Activated naive CD8-positive, alpha-beta T cell treated with anti-CD3 and anti-CD28 coated beads, Interleukin-2, amount 10 ng/mL, durations not matched to agents 7 days and 5 days (primary cell): ENCODE measurements at places on chromosomes 5 and 9. TPM values are rescaled to one million over a fixed set of nuclear protein-coding genes. Genes with fewer than 3 reads are reported as not detected.

The ADRA1B gene
- not detected for total RNA-seq

The C5orf52 gene
- not detected for total RNA-seq

The PCDHB7 gene
- total RNA-seq = not detected

The FRRS1L gene
- not detected for total RNA-seq

The PRDM9 gene
- total RNA-seq = not detected

The ANKRD34B gene
- total RNA-seq = not detected

The NTRK2 gene
- total RNA-seq = not detected

DNA sequence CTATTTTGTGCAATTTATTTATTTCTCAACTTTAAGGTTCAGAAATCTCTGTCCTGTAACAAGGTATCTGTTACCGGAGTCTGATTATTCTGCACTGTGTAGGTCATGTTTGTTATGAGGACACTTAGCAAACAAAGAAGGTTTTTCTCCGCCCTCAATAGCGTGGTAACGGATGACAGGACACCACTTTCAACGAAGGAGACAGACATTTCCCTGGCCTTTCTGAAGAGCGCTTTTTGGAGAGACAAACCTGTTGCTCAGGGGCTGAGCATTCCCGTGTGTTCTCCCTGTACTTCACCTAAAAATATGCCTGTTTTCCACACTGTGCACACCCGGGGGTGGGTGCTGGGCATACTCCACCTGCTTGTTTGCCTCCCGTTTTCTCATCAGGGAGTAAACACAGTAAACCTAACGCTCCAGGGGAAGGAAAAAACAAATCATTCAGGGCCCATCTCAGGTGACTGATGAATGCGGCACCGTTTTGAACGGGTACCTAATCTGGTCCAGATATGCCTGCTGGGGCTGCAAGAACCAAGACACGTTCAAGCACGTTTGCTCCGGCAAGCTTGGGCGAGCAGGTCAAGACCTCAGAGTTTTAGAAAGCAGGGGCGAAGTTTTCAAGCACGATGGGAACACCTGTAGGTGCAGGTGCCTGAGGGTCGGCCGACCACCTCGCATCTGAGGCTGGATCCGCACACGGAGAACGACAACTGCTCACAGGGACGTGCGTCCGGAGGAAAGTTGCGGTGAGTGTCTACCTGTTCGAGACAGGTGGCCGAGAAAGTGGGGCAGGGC is 859 bp downstream of the RETREG1 start:
- DNase-seq = no peak
- peak overlapping the region; percentile 96 for H3K27ac ChIP-seq
- peaks cover 34% of the 10 kb centered on the region for H3K36me3 ChIP-seq
- H3K4me1 ChIP-seq = peaks cover 38% of the 10 kb centered on the region
- H3K27me3 ChIP-seq = no peaks in the 10 kb centered on the region
- H3K4me3 ChIP-seq = no peak overlapping the region

- peak overlapping the region; percentile 100 for H3K27ac ChIP-seq
- H3K27me3 ChIP-seq = no peaks in the 10 kb centered on the region
- peaks cover 2% of the 10 kb centered on the region for H3K36me3 ChIP-seq
Measured at GRCh38 chr9:71780953-71781352, 12.6 kb upstream of the CEMIP2 start.

DNA sequence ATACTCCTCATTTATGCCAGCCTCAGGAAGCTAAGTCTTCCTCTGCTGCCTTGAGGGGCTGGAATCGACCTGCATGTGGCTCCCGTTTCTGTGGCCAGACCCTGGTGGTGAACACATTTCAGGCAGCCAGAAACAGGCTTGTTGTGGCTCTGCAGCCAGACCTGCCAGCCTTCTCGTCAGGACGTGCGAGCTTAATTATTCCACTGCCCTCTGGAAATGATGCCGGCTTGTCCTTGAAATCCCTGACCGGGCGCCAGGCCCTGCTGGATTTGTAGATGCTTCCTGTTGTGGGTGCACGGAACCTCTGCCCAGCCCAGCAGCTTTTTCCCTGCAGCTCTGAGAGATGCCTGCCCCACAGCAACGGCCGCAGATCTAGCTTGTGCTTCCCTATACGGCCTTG is 41.6 kb downstream of the PDZD2 start:
- H3K4me3 ChIP-seq = no peak overlapping the region
- peaks cover 10% of the 10 kb centered on the region for H3K27me3 ChIP-seq
- H3K36me3 ChIP-seq = no peaks in the 10 kb centered on the region

GRCh38 chr9:128203707-128204551 is 750 bp downstream of the DNM1 start:
- no peak for DNase-seq
- no peak overlapping the region for H3K27ac ChIP-seq
- H3K36me3 ChIP-seq = no peaks in the 10 kb centered on the region
- H3K4me1 ChIP-seq = peaks cover 10% of the 10 kb centered on the region
- peak overlapping the region; percentile 64 for H3K4me3 ChIP-seq
- H3K27me3 ChIP-seq = peaks cover 24% of the 10 kb centered on the region

DNA sequence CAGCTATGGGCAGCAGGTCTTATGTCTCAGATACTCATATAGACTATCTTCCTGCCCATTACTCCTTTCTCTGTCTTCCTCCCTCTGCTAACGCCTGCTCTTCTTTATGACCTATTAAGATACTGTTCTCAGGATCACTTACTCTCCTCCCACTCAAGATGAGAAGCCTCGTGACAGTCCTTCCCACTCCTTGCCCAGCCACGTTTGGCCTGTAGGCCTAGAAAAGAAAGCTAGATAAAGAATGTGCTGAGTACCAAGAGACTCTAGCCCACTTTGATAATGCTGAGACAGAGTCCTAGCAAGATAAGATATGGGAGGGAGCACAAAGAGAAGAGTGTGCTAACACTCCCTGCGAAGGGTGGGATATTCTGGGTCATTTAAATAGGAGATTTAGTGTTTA is 6.8 kb upstream of the DENND4C start:
- no peaks in the 10 kb centered on the region for H3K36me3 ChIP-seq
- no peak overlapping the region for H3K4me3 ChIP-seq
- H3K4me1 ChIP-seq = no peaks in the 10 kb centered on the region

- H3K36me3 ChIP-seq = no peaks in the 10 kb centered on the region
- DNase-seq = no peak
- H3K27me3 ChIP-seq = peaks cover 11% of the 10 kb centered on the region
- H3K27ac ChIP-seq = no peak overlapping the region
- no peak overlapping the region for H3K4me3 ChIP-seq
- H3K4me1 ChIP-seq = peaks cover 8% of the 10 kb centered on the region
Measured at GRCh38 chr5:150060471-150060870, 25.9 kb downstream of the CSF1R start.

DNA sequence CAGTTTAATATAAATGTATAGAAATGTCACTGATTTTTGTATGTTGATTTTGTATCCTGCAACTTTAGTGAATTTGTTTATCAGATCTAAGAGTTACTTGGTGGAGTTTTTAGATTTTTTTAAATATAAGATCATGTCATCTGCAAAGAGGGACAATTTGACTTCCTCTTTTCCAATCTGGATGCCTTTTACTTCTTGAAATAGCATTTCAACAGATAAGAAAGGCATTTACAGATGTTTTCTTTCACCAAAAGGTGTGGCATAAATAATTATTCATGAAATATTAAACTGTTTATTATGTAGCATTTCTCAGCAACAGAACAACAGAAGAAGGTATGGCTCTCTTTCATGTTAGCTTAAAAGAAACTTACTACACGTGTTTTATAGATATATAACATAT is 34.9 kb upstream of the NIPBL start:
- H3K27ac ChIP-seq = no peak overlapping the region
- no peak overlapping the region for H3K4me3 ChIP-seq
- H3K27me3 ChIP-seq = peaks cover 16% of the 10 kb centered on the region
- DNase-seq = no peak
- H3K4me1 ChIP-seq = peaks cover 10% of the 10 kb centered on the region

GRCh38 chr9:97873882-97874281 is 20.9 kb downstream of the FOXE1 start:
- no peaks in the 10 kb centered on the region for H3K36me3 ChIP-seq
- no peak overlapping the region for H3K27ac ChIP-seq
- H3K27me3 ChIP-seq = peaks cover 8% of the 10 kb centered on the region
- H3K4me1 ChIP-seq = no peaks in the 10 kb centered on the region
- no peak for DNase-seq

DNA sequence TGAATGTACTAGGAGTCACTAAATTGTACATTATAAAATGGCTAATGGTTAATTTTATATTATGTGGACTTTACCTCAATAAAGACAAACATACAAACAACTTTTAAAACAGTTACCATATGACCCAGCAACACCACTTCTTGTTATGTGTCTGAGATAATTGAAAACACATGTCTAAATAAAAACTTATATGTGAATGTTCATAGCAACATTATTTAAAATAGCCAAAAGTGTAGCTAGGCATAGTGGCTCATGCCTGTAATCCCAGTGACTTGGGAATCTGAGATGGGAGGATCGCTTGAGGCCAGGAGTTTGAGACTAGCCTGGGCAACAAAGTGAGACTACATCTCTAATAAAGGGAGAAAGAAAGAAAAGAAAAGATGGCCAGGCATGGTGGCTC is 22.9 kb downstream of the SLC35A4 start:
- no peaks in the 10 kb centered on the region for H3K4me1 ChIP-seq
- no peak overlapping the region for H3K4me3 ChIP-seq
- H3K27me3 ChIP-seq = peaks cover 16% of the 10 kb centered on the region
- DNase-seq = no peak
- no peak overlapping the region for H3K27ac ChIP-seq
- H3K36me3 ChIP-seq = no peaks in the 10 kb centered on the region

GRCh38 chr5:74206579-74207550 is 433.7 kb downstream of the ENC1 start:
- no peaks in the 10 kb centered on the region for H3K27me3 ChIP-seq
- no peak overlapping the region for H3K27ac ChIP-seq
- no peak overlapping the region for H3K4me3 ChIP-seq
- H3K4me1 ChIP-seq = no peaks in the 10 kb centered on the region
- H3K36me3 ChIP-seq = no peaks in the 10 kb centered on the region

- no peak overlapping the region for H3K4me3 ChIP-seq
- H3K36me3 ChIP-seq = no peaks in the 10 kb centered on the region
- no peaks in the 10 kb centered on the region for H3K4me1 ChIP-seq
Measured at GRCh38 chr5:149406203-149406978, 27.3 kb upstream of the IL17B start.

GRCh38 chr5:115977988-115978387 is 15.7 kb downstream of the LVRN start:
- peaks cover 5% of the 10 kb centered on the region for H3K4me1 ChIP-seq
- H3K4me3 ChIP-seq = peak overlapping the region; percentile 24
- no peak for DNase-seq
- peaks cover 29% of the 10 kb centered on the region for H3K27me3 ChIP-seq
- peaks cover 4% of the 10 kb centered on the region for H3K36me3 ChIP-seq

- H3K4me1 ChIP-seq = peaks cover 21% of the 10 kb centered on the region
- peaks cover 26% of the 10 kb centered on the region for H3K27me3 ChIP-seq
- DNase-seq = peak; percentile 56
- peaks cover 6% of the 10 kb centered on the region for H3K36me3 ChIP-seq
- H3K27ac ChIP-seq = no peak overlapping the region
- H3K4me3 ChIP-seq = peak overlapping the region; percentile 59
Measured at GRCh38 chr9:88922091-88922490, 69.2 kb upstream of the S1PR3 start.

- H3K36me3 ChIP-seq = no peaks in the 10 kb centered on the region
- H3K27me3 ChIP-seq = no peaks in the 10 kb centered on the region
- no peak overlapping the region for H3K4me3 ChIP-seq
- H3K27ac ChIP-seq = no peak overlapping the region
- no peaks in the 10 kb centered on the region for H3K4me1 ChIP-seq
Measured at GRCh38 chr5:9062873-9063272, 483.0 kb downstream of the SEMA5A start.
